ENCODE measurements at places on chromosomes 5 and 9.

DNA sequence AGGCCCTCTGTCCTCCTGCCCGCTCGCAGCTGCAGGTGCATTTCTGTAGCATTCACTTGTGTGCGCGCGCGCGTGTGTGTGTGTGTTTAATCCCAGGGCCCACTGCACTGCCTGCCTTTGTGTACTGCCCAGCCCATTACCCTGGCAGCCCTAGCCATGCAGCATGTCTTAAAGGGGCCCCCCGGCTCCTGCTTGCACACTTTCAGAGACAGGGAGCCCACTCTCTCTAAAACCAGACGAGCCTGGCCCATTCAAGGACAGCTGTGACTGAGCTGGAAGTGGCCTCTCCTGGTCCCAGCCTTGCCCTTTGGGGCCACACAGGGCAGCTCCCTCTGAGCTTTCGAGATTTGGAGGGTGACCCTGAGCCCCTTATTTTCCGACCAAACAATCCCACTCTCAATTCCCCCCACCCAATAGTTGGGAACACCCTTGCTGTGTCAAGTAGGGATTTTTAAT, 98.9 kb downstream of the DAB2IP start:
- DNase-seq: no peak

DNA sequence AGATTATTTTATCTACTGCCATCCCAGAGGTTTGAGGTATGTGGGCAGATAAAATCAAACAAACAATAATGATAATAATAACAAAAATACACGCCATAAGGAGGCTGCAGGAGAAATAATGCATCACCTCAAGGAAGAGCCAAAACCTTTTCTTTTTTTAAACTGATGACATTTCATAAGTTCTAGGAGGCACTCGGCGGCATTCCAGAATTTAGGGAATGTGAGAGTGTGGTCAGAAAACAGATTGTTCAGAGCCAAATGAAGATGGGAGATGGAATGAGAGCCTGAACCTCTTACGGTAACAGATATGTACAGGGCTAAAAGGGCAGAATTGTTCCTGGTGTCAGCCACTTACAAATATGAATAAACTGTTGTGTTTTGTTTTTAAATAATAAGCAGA, 615.0 kb upstream of the CHD1 start:
- peak; percentile 2 for DNase-seq

DNA sequence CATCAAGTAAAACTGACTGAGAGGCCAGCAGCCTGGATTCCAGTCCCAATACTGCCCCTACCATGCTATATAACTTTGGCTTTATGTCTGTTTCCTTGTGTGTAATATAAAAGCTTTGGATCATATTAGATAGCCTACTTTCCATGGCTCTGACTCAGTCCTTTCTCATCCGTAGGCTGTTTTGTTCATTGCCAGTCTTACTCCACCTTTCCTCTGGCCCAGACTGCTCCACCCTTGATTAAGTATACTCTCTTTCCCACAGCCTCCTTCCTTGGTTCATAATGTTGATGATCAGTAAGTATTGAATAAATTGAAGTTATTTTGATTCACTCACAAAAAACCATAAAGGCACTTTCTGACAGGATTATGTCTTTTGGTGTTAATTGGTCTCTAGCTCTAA, 1.5 kb upstream of the MRPS30 start:
- no peak for DNase-seq

DNA sequence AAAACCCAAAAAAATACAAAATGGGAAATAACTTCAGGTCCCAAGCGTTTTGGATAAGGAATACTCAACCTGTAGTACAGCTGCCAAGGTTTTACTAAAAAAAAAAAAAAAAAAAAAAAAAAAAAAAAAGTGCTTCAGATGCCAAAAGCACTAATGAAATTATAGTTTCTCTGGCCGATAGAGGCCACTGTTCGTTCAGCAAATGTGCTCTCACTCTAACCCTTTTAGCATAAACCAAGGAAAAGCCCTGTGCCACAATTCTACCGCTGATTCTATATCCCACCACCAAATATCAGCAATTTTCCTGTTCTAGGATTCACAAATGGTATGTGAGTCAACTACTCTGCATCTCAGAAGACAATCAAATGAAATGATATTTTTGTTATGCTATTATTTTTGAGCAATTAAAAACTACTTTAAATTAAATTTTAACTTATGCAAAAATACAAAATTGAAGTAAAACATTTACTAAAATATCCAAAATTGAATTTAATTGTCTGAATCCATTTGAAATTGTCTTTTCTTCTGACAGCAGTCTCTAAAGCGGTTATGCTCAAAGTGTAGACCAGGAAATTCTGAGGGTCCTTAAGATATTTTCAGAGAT, 79.8 kb downstream of the RICTOR start:
- DNase-seq: peak; percentile 79

GRCh38 chr5:127650649-127651048, 1.8 kb downstream of the CTXN3 start:
- DNase-seq: peak; percentile 39
